ENCODE measurements at places on chromosomes 4 and X.

GRCh38 chr4:6914448-6914847, 4.8 kb downstream of the TBC1D14 start:
- no peak for DNase-seq

GRCh38 chrX:140432346-140433175, 72.3 kb downstream of the SOX3 start:
- no peak for DNase-seq

DNA sequence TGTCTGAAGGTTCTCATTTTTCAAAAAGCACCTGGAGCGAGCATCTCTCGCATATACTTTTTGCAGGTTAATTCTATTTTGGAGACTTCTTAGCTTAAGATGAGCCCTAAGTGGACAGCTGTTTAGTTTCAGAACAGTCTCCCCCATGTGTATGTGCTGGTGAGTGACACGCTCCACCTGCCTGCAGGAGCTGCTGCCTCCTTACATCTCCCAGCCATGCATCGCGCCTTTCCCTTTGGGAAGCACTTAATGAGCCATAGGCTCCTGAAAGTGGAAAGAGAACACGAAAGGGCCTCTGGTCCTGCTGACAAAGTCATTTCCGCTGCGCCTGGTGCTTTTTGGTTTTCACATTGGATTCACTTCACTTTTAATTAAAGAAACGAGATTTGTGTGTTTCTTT, 56.1 kb downstream of the TRIML2 start:
- no peak for DNase-seq

- no peak for DNase-seq
These were observed 138.7 kb downstream of the CHRNA9 start for GRCh38 chr4:40473578-40474388.

- no peak for DNase-seq
These were observed 66.0 kb downstream of the REPS2 start for GRCh38 chrX:17012465-17012864.

DNA sequence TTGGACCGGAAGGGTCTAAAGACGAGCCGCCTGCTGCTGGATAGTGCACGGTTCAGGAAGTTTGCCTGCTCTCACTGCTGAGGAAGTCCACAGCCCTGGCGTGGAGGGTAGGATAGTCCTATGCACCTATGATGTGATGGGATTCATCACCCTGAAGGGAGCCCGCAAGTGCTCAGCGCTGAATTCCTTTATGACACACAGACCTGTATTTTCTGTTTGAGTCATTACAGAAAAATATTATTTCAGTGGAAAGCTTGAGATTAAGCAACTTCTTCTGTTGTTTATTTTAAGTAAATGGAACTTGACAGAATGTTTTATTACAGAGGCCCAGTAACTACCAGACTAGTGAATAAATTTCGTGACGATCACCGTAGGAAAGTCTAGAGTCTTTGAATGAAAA, 123.2 kb downstream of the TRIML1 start:
- no peak for DNase-seq

GRCh38 chr4:60019946-60020345, 1180.2 kb upstream of the ADGRL3 start:
- DNase-seq = no peak

DNA sequence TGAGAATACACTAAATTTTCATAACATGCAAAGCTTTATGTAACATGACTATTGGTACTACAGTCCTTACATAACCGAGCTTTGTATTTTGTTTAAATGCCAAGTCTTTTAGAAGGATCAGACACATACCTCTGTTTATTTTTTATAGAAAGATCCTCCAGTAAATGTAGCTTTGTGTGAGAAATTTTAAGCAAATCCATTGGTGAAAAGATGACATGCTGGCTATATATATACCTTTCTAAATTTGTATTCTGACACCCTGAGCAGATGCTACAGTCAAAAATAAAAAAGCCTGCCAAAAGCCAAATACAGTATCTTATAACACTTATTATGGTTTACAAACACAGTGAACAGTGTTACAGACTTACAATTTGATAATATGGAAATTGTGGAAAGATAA, at the start of gene YIPF7:
Gene YIPF7 (minus strand): TSS at position 201 of the 400 bp plus-strand sequence. CDS start 1,525 bp downstream, outside the sequence.
- no peak for DNase-seq

GRCh38 chrX:120029354-120029753, 48.1 kb downstream of the RHOXF2B start:
- no peak for DNase-seq
